GM19239 (cell line): ENCODE measurements at places on chromosomes 4 and X.

DNA sequence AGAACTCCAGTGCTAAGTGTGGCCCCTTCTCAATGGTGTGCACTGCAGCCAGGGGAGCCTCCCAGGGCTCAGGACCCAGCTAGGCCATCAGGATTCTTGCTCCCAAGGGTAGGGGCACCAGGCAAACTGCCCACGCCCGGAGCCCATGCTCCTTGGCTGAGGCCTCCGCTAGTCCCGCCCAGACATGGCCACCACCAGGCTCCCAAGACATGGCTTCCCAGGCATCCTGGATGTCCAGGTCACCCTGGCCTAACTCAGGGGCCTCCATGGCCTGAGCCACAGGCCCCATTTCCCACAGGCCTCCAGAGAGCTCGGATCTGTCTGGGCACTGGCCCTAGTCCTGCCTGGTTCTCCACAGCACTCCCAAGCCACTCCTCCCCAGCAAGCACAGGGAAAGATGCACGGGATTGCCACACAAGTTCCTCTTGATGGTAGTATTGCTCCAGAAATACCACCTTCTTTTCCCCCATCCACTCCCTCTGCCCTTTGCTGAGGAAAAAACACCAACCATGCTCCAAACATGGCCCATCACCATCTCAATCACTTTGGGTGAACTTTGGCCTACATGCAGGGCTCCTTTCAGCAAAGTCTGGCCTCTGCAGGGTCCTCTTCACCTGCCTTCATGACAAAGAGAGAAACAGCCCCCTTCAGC lies 274.7 kb upstream of the AGTR2 start:
- DNase-seq = no peak

DNA sequence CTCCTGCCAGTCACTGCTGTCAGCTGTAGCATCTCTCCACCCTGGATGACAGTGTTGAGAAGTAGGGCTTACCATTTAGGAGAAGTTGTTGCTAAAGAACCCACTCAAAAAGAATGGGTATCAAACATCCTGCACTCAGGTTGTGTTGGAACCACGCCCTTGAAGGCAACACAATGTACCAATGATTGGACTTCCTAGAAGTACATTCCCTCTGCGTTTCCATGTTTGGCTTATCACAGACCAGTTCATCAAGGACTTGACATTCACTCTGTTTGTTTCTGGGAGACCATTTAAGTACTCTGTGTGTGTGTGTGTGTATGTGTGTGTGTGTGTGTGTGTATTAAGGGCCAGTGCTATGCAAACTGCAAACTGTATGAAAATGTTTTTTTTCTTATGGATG lies 200.6 kb upstream of the GATB start:
- no peak for DNase-seq

DNA sequence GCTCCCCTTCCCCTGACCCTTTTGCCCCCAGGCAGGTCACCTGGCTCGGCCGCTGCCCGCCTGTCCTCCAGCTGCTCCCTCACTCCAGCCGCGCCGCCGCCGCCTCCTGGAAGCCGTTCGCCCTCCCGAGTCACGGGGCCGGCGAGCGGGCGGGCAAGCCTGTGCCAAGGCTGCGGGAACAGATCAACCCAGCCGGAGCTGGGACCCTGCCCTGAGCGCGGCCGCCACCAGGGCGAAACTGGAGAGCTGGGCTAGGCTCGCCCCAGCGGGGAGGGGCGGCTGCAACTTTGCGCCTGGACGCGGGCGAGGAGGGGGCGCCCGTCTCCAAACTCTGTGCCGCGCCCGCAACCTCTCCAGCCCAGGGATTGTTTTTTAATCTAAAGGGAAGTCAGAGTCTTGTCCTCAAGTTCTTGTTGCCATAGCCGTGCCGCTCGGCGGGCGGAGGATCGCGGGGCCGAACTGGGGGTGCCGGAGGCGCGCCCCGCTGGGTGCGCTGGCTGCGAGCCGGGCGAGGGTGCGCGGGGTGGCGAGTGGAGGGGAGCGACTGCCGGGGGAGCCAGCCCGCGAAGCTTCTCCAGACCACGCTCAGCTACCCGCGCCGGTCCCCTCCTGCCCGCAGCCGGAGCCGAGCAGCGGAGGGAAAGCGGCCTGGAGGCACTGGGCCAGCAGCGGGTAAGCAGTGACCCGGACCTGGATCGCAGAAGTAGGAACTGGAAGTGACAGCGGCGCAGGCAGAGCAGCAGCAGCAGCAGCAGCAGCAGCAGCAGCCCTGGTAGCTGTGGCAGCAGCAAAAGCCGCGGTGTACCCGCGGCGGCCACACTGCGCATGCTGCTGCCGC lies 13.4 kb downstream of the ARHGEF6 start:
- DNase-seq = no peak

GRCh38 chr4:6480534-6481088 lies 8.2 kb upstream of the PPP2R2C start:
- DNase-seq = no peak

DNA sequence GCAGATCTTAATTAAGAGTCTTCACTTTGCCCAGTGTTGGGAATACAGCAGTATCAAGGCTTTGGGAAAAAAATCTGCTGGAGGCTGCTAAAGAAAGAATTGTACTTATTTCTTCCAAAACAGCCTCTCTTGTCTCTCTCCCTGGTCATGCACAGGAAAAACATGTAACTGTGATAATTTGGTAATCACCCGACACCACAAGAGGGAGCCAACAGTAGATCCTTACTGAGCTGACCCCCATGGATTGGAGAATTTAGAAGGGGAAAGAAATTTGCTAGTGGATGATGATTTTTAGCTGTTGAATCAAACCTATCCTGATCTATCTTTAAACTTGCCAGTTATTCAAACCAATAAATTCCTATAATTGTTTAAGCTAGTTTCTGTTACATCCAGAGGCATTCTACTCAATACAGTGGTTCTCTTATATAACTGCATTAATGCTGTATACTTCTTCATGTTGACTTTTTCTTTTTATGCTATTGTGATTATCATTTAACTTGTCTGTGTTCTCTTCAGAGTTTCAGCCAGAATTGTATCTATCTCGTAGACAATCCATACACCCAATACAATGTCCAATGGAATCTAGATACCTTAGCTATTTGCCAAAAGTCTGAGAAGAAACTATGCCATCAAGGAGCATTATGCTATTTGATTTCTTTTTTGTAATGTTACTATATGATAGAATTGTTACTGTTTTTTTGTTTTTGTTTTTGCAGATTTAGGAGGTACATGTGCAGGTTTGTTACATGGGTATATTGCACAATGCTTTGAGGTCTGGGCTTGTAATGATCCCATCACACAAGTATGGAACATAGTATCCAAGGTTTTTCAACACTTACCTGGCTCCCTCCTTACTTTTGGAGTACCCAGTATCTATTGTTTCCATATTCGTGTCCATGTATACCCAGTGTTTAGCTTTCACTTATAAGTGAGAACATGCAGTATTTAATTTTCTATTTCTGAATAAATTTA lies 31.3 kb upstream of the ARHGEF38 start:
- peak; percentile 20 for DNase-seq

- no peak for DNase-seq
These were observed 267.8 kb upstream of the INTU start for GRCh38 chr4:127364911-127365310.

- no peak for DNase-seq
These were observed 2143.2 kb upstream of the TENM3 start for GRCh38 chr4:180099957-180100356.

GRCh38 chrX:134520860-134521390 lies 61.0 kb downstream of the HPRT1 start:
- no peak for DNase-seq

DNA sequence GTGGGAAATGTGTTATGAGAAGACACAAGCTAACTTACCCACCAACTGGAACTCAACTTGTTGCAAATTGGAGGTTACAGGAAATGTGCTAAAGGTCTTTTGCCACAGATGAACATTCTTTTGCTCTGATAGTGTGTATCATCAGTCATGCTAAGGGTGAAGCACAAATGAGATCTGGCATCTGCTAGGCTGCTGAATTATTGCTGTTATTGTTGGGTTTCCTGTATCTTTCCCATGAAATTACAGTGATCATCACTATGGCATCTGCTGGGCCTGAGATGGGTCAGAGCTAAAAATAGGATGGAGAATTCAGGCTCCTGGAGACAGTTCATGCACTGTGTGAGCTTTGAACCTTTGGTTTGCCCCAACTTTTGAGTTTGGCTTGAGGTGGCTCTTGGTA lies 124.5 kb downstream of the NPNT start:
- no peak for DNase-seq

- no peak for DNase-seq
These were observed 1025.5 kb downstream of the STIM2 start for GRCh38 chr4:27886120-27886519.

GRCh38 chrX:24410514-24411189 lies 50.2 kb downstream of the SUPT20HL1 start:
- no peak for DNase-seq

DNA sequence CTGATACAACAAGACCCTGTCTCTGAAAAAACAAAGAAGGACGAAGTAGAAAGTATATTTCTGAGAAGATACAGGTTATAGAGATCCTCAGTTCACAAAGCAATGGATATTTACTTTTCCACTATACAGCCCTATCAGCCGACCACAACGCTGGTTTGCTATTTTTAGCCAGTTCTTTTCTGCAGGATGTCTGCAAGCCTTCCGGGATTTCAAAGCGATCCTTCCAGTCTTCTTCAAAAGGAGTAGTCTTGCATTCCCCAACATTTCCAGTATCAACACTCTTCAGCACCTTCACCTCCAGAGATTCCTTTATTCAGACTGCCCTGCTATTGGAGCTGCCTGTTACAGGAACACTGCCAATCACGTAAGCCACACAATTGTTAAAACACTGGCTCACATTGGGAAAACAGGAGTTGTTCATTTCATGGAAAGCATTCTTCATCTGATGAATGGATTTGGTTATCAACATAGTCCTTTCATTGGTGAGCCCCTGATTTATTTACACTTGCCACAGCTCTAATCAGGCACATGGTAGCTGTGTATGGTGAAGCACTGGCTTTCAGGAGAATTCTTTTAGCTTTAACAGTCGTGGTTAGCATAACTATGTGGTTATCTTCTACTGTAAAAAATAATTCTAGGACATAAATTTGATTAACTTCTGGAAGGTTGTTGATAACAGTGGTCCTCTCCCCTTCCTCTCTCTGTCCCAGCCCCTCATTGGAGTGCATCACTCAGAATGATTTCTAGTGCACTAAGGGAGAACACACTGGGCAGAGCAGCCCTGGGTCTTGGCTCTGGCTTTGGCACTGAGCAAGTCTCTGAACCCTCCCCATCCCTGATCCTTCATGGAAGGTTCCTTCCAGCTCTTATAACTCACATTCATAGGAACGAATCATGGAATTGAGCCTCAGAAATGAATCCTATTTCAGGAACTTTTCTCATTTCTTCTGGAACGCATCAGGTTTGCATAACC lies 109.9 kb upstream of the SORBS2 start:
- DNase-seq = no peak

DNA sequence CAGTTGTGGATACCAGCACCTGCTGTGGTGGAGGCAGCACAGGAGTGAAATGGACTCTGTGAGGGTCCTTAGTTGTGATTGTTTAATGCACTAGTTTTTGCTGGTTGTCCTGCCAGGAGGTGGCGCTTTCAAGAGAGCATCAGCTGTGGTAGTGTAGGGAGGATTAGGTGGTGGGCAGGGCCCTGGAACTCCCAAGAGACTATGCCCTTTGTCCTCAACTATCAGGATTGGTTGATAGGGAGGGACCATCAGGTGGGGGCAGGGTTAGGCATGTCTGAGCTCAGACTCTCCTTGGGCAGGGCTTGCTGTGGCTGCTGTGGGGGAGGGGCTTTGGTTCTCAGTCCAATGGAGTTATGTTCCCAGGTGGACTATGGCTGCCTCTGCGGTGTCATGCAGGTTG lies 121.9 kb downstream of the RRAGB start:
- no peak for DNase-seq

- peak; percentile 12 for DNase-seq
These were observed 76.0 kb downstream of the INTS6L start for GRCh38 chrX:135596495-135596894.

- DNase-seq = no peak
These were observed 60.9 kb downstream of the ADGRA3 start for GRCh38 chr4:22454955-22455354.

DNA sequence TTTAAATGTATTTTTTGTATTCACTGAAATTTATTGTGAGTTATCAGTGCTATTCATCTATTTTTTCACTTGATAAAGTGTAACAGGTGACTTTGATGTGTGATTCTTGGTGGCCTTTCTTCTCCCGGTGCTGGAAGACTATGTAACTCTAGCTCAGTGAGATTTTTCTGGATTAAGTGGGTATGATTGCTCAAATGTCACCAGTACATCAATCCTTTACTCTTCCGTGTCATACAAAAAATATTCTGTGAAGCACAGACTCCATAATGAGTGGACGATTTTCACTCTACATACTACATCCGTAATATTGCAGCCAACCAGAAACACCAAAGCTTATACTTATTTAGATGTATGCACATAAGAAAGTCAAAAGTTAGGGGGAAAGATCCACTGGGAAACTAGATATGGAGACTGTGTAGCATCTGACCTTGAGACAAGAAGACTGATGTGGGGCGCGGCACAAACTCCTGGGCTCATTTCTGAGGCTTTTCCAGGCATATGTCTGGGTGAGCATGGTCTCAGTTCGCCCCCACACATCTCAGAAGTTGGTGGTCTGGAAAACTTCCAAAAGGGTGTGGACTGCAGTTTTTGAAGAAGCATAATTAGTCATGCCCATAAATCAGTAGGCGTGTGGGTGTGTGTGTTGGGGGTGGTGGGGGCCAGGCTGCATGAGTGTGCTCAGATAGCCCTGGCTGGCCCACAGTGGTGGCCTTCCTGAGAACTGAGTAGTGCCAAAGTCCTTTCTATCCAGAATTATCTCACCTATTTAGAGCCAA lies 53.9 kb upstream of the TENM3 start:
- no peak for DNase-seq

- no peak for DNase-seq
These were observed 23.3 kb upstream of the EOLA2 start for GRCh38 chrX:149961572-149961971.

- no peak for DNase-seq
These were observed 1.8 kb downstream of the CENPU start for GRCh38 chr4:184732126-184732525.

GRCh38 chr4:107579099-107579498 lies 140.9 kb downstream of the PAPSS1 start:
- no peak for DNase-seq

DNA sequence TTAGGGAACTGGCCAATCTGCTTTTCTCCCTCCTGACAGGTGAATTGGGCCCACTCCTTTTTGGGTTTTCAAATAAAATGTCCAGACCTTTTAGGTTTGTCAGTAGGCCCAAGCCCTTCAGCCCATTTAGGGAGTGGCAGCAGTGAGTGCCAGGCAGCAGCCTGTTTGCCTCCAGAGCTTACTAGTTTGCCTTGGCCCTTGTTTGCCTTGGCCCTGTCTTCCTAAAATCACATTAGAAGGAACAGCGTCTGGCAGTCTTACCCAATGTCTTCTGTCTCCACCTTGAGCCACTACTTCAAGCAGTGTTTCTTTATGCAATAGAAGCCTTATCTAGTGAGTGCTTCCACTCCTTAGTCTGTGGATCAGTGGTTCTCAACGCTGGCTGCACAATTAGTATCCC lies 117.1 kb downstream of the TMEM164 start:
- no peak for DNase-seq
